ENCODE measurements at places on chromosomes 11 and 22. TPM values are rescaled to one million over a fixed set of nuclear protein-coding genes. Genes with fewer than 3 reads are reported as not detected.

The RTN4RL2 gene
- total RNA-seq: 16.1 TPM

The ARCN1 gene
- 109 TPM for total RNA-seq

The WBP2NL gene
- 0.14 TPM for total RNA-seq

The DTX4 gene
- 13.8 TPM for total RNA-seq

The MUC2 gene
- total RNA-seq: not detected

The BCO2 gene
- 0.63 TPM for total RNA-seq

The F2 gene
- not detected for total RNA-seq

The VSTM5 gene
- 0.66 TPM for total RNA-seq

The CPT1A gene
- total RNA-seq: 9.5 TPM

The MPZL2 gene
- total RNA-seq: 4.2 TPM

The IL17REL gene
- total RNA-seq: 0.31 TPM

The UPK3A gene
- total RNA-seq: 0.89 TPM

DNA sequence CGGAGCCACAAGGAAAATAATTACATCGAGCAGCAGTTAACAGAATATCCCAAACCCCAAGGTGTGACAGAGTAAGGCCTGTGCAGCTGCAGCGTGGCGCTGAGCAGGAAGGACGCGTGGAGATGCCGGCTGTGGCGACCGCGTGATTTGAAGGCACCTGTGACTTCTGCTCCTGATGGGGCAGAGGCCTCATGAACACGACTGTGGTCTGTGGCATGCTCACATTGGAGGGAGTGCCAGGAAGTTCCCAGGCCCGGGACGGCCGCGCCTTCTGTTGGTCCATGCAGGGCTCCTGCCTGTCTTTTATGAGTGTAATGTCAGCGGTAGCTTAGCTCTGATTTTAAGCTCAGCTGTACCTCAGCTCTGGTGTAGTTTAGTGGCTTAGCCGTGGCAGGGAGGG lies 50.4 kb downstream of the TPCN2 start:
- H3K4me3 ChIP-seq: no peak overlapping the region
- no peaks in the 10 kb centered on the region for H3K36me3 ChIP-seq
- no peak overlapping the region for H3K27ac ChIP-seq
- no peaks in the 10 kb centered on the region for H3K4me1 ChIP-seq
- no peak for DNase-seq

DNA sequence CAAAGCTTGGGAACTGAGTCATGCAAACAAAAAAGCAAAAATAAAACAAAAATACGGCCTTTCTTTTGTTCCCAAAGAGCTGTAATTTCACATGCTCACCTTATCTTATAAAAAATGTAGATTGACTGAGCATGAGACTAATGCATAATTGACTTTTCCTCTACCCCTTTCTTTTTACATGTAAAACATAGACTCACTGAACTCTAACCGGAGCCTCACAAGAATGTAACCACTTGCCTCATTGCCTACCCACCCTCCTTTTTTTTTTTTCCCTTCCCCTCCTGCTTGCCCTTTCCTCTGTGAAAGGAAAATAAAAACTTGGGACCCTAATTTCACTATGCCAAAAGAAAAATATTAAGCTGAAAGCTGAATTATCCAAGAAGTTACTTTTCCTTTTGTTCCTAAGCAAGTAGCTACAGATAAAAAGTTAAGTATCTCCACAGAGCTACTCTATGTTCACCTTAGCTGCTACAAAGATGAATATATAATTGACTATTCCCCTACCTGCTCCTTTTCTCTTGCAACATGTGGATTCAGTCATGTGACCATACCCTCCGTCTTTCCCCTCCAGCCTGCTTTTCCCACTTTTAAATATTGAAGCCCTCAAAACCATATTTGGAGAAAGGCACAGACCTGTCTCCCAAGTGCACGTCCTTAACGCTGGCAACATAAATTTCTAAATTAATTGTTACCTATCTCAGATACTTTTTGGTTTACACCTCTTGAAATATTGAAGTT lies 39.6 kb upstream of the WEE1 start:
- peaks cover 25% of the 10 kb centered on the region for H3K4me1 ChIP-seq
- H3K27me3 ChIP-seq: no peaks in the 10 kb centered on the region
- peak; percentile 24 for DNase-seq
- H3K27ac ChIP-seq: peak overlapping the region; percentile 72

GRCh38 chr22:44071781-44072326 lies 47.8 kb downstream of the PARVB start:
- H3K27ac ChIP-seq: no peak overlapping the region
- no peak overlapping the region for H3K4me3 ChIP-seq
- no peak for DNase-seq

DNA sequence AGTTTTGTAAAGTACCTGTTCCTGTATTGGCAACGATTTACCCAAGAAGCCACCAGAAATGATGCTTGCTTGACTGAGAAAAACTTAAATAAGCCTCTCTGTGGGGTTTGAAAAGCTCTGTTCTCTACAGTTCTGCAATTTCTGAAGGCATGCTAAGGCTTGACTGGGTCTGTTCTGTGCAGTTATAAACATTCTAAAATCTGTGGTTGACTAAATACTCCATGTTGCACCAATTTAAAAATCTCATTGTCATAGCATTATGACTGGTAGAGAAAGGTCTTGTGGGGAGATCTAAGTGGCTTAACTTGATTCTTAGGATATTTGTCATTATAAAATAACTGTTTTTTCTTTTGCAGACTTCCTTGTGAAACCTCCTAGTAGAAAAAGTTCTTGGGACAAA lies 73.7 kb downstream of the MTMR3 start:
- DNase-seq: no peak
- no peaks in the 10 kb centered on the region for H3K36me3 ChIP-seq
- peaks cover 16% of the 10 kb centered on the region for H3K4me1 ChIP-seq
- no peak overlapping the region for H3K27ac ChIP-seq

- DNase-seq: no peak
- no peaks in the 10 kb centered on the region for H3K27me3 ChIP-seq
- no peak overlapping the region for H3K4me3 ChIP-seq
- no peak overlapping the region for H3K27ac ChIP-seq
- H3K36me3 ChIP-seq: no peaks in the 10 kb centered on the region
- H3K4me1 ChIP-seq: no peaks in the 10 kb centered on the region
These were observed 1448.3 kb downstream of the BRD1 start for GRCh38 chr22:48379371-48379770.

- H3K4me1 ChIP-seq: no peaks in the 10 kb centered on the region
- no peak overlapping the region for H3K4me3 ChIP-seq
- H3K36me3 ChIP-seq: peaks cover 8% of the 10 kb centered on the region
- no peak overlapping the region for H3K27ac ChIP-seq
These were observed 76.6 kb upstream of the UCP3 start for GRCh38 chr11:74085542-74085892.

- H3K27me3 ChIP-seq: no peaks in the 10 kb centered on the region
- H3K4me3 ChIP-seq: no peak overlapping the region
- no peak overlapping the region for H3K27ac ChIP-seq
- no peaks in the 10 kb centered on the region for H3K36me3 ChIP-seq
- no peaks in the 10 kb centered on the region for H3K4me1 ChIP-seq
These were observed 22.4 kb upstream of the MPPED2 start for GRCh38 chr11:30608534-30608933.

DNA sequence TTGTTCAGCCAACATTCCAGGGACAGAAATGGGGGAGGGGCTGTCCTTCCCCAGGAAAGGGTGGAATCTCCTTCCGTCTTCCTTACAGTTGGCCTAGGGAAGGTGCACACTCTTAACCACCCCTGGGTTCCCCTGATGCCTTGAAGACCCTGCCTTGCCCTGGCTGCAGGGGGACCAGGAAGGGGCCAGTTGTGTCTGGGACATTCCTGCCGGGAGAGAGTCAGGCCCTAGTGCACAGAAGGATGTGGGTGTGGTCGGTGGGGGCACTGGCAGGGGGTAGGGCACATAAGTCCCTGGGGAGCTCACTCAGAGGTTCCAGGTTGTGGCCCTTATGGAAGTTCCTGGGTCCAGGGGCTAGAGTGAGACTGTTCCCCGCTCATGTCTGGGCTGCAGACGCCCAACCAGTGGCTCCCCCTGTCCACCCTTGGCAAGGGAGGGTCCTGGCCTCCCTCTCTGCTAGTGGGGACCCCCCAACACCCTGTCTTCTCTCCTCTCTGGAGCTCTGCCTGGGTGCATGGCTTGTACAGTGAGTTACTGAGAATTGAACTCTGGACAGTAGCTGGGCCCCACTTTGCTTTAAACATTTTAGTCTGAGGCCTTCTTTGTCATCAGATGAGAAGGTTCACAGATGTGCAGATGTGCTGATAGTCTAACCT lies 2.0 kb upstream of the APOBEC3A start:
- H3K4me1 ChIP-seq: no peaks in the 10 kb centered on the region
- H3K4me3 ChIP-seq: no peak overlapping the region
- H3K27me3 ChIP-seq: no peaks in the 10 kb centered on the region
- no peak for DNase-seq
- no peaks in the 10 kb centered on the region for H3K36me3 ChIP-seq

GRCh38 chr22:42922374-42923191 lies 65.5 kb upstream of the ARFGAP3 start:
- DNase-seq: no peak
- no peaks in the 10 kb centered on the region for H3K36me3 ChIP-seq
- no peak overlapping the region for H3K4me3 ChIP-seq
- H3K4me1 ChIP-seq: peaks cover 12% of the 10 kb centered on the region

DNA sequence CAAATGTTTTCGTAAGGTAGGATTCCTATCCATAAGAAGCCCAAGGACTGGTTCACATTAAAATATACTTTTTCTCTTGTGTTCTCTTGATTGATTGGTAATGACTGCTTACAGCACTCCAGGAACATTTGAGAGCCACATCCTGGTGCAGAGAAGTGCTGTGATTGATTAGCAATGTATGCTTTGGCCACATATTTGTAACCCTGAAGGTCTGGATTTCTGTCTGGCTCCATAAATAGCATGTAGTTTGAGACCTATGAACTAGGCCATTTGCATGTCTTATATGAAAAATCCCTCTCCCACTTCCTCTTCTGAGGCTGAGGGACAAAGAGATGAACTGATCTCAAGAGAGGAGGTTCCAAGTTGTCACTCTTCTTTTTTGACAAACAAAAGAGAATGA lies 49.3 kb upstream of the CD44 start:
- no peaks in the 10 kb centered on the region for H3K36me3 ChIP-seq
- H3K4me1 ChIP-seq: no peaks in the 10 kb centered on the region
- no peaks in the 10 kb centered on the region for H3K27me3 ChIP-seq
- DNase-seq: no peak

DNA sequence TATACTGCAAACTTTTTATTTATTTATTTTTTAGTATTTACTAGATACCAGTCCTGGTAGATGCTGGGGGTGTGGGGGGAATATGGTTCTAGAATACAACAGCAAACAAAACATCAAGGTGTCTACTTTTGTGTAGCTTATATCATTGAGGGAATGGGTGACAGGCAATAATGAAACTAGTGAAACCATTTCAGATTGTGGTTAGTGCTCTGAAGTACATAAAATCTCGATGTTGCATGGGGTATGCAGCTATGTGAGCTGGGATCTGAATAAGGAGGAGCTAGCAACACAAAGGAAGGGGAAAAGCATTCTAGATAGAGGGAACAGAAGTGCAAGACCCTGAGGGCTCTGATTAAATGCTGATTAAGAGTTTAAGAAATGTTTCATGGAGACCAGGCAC lies 103.5 kb downstream of the WT1 start:
- no peaks in the 10 kb centered on the region for H3K36me3 ChIP-seq
- H3K27me3 ChIP-seq: peaks cover 42% of the 10 kb centered on the region
- DNase-seq: no peak
- peaks cover 9% of the 10 kb centered on the region for H3K4me1 ChIP-seq
- H3K4me3 ChIP-seq: no peak overlapping the region

GRCh38 chr11:45368697-45369096 lies 82.6 kb upstream of the SYT13 start:
- H3K27ac ChIP-seq: no peak overlapping the region
- H3K27me3 ChIP-seq: no peaks in the 10 kb centered on the region
- H3K4me1 ChIP-seq: peaks cover 11% of the 10 kb centered on the region
- H3K4me3 ChIP-seq: no peak overlapping the region

DNA sequence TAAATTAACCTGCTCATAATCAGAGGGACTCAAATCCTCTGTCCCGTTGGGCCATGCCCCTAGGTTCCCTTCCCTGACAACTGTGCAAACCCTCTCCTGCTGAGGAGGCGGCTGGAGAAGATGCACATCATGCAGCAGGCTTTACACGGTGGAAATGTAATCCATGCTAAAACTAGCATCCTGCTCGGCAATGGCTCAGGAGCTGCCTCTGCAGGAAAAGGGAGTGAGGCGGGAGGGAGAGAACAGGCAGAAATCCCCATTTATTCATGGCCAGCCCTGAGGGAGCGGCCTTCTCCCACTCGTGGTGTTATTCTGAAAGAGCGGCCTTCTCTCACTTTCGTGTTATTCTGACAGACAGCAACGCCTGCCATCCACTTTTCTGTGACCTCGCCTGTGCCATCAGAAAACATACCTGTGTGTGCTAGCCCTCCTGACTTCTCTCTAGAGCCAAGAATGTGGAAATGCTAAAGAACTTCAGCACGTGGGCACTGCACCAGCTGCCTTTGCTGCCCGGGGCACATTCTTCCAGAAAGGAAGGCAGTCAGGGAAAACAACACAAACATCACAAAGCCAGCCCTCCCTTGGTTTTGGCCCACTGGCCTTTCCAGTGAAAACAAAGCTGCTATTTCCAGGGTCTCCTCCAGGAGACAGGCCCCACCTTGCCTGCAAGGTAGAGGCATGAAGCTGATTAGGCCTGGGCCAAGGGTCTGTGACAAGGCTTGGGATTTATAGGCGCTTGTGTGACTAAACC lies 62.9 kb upstream of the BID start:
- no peaks in the 10 kb centered on the region for H3K27me3 ChIP-seq
- H3K4me3 ChIP-seq: no peak overlapping the region
- peak overlapping the region; percentile 32 for H3K27ac ChIP-seq
- no peaks in the 10 kb centered on the region for H3K36me3 ChIP-seq

DNA sequence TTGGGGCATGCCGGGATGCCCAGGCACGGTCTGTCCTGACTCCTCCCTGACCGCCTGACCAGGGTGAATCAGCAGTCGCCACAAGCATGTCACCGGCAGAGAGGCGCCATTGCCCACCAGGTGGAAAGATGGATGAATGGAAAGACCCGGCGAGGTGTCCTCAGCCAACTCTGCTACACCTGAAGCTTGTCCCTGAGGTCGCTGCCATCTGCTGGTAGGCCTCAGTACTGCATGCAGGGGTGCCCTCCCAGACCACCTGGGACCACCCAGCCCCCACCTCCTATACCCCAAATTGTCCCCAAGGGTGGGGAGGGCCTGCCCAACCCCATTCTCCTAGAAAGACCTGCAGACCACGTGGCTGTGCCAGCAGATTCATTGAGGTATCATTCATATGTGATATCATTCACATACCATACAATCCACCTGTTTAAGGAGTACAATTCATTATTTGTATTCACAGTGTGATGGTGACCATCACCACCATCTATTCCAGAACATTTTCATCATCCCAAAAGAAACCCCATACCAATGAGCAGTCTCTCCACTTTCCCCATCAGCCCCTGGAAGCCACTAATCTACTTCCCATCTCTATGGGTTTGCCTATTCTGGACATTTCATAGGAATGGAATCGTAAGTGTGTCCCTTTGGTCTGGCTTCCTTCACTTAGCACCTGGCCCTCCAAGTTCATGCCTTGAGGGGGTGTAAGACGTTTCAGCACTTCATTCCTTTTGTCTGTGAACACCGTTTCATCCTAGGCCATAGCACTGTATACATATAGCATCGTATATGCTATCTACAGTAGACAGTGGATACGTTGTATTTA lies 17.5 kb downstream of the FGF3 start:
- H3K36me3 ChIP-seq: no peaks in the 10 kb centered on the region
- H3K4me1 ChIP-seq: no peaks in the 10 kb centered on the region
- H3K27me3 ChIP-seq: no peaks in the 10 kb centered on the region
- peak; percentile 88 for DNase-seq

- no peaks in the 10 kb centered on the region for H3K27me3 ChIP-seq
- DNase-seq: no peak
- H3K4me3 ChIP-seq: no peak overlapping the region
- H3K27ac ChIP-seq: no peak overlapping the region
- 0 out of 2 replicates have a peak, but pooled peaks cover 5% of the 10 kb centered on the region for H3K4me1 ChIP-seq
- H3K36me3 ChIP-seq: no peaks in the 10 kb centered on the region
These were observed 162.5 kb downstream of the ETS1 start for GRCh38 chr11:128424851-128425285.

Measured in GM23338 (cell line).